Substantia nigra (tissue), 51 donors: ENCODE measurements at places on chromosomes 4 and X.

DNA sequence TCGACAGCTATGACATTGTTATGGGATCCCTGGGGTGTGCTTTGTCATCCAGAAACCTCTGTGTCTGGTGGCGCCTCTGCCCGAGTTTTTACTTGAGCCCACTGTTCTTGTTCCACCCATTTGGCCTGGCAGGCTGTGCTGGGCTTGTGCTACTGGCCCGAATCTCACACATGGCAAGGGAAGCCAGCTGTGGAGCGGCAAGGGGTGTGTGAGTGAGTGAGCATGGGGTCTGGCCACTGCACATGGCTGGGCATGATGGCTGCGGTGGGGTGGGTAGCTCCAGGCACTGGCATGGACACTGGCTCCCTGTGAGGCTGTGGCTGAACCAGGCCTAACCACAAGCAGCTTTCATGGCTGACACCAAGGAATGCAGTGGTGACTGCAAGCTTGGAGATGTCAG lies 89.2 kb downstream of the DACH2 start:
- DNase-seq = no peak

GRCh38 chr4:79959652-79960051 lies 113.4 kb downstream of the ANTXR2 start:
- DNase-seq = no peak

- no peak for DNase-seq
These were observed 107.5 kb downstream of the CLNK start for GRCh38 chr4:10577018-10577417.

DNA sequence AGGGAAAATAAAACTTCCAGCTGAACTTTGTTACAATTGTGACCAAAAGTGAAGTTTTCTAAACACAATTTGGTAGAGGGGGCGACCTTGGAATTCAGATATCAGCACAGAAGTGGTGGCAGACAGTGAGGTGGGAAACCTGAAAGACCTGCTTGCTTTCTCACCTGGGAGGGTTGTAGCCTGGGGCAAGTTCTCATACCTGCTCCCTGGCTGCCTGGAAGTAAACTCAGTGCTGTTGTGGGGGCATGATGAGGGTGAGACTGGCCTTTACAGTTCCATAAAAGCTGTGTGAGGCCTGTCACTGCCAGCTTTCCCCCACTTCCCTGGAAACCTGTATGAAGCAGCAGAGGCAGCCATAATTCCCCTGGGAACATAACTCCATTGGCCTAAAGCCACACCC lies 1180.2 kb downstream of the FAM133A start:
- no peak for DNase-seq

- no peak for DNase-seq
These were observed 409 bp upstream of the MPP1 start for GRCh38 chrX:154805696-154806091.

DNA sequence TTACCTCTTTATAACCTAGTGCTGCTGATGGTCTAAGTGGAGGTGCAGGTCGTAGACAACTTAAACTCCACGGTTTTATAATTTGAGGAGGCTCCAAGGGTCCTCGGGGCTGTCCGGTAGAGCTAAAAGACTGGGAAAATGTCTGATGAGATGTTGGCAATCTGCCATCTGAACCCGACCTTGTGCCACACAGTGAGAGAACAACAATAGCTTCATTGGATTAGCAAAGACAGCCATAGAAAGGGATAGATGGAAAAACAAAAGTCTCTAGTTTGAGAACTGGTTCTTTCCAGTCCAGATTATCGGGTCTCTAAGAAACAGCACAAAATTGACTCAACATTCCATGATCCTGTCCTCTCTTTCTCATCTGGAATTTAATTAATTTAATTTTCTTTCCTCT lies 31.6 kb downstream of the CD40LG start:
- no peak for DNase-seq

GRCh38 chrX:19070555-19070994 lies 51.7 kb downstream of the ADGRG2 start:
- no peak for DNase-seq

GRCh38 chr4:61579786-61580185 lies 379.7 kb downstream of the ADGRL3 start:
- DNase-seq = no peak
